ENCODE measurements at places on chromosomes 6 and 20.

DNA sequence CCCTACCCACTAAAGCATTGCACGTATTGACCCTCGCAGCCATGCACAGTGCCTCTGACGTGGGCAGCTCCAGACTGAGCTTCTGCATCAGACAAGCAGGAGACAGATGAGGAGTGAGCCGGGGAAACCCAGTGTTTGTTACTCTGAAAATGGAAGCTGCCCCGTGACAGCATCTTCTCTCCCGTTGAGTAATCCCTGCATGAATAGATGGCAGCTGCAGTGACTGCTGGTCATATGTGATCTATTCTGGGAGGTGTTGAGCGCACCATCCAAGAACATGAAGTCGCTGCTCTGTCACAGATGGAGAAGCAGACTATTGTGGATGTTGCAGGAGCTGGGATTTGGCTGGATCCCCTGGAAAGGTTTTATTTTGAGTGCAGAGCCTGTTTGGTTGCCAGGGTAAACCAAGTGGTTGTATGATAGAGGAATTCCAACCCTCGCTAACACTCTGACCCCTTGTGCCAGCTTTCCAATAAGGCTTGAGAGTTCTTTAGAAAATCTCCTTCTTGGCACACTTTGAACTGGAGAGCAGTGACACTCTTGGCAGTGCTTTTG is 242.2 kb downstream of the NRN1 start:
- peak; percentile 7 for DNase-seq

DNA sequence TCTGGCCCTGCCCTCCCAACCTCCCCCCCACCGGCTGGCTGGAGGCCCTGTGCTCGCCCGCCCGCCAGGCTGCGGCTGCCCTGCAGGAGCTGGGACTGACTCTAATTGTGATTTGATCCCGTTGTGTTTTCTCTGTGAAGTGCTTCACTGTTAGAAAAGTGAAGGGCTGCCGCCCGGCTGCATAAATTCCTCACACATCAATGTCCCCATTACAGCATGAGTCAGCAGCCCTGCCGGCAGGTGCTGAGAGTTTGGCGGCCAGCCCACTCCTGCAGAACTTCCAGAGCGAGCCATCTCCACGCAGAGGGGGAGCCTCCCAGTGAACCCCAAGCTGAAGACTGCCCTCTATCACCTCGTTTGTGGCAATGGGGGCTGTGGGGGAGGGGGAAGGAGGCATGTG is 137.9 kb downstream of the DLL1 start:
- peak; percentile 49 for DNase-seq

GRCh38 chr20:35166242-35166830 is 5.5 kb upstream of the PROCR start:
- no peak for DNase-seq

DNA sequence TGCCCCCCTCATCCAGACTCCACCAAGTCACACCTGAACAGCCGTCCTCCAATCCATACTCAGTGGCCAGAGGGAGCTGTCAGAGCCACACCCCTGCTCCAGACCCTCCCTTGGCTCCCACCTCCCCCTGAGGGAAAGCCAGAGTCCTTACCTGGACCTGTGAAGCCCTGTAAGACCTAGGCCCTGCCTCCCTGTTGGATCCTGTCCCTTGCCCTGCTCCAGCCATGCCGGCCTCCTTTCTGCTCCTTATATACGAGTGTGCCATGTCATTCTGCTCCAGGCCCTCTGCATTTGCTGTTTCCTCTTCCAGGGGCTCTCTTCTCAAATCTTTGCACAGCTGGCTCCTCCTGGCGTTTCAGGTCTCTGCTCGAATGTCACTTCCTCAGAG is 100.3 kb upstream of the MYL9 start:
- no peak for DNase-seq

- DNase-seq, result no peak
Measured at GRCh38 chr20:51514249-51514648, 28.3 kb downstream of the NFATC2 start.

- DNase-seq, result peak; percentile 87
Measured at GRCh38 chr6:125357515-125358256, 55.9 kb upstream of the HDDC2 start.

DNA sequence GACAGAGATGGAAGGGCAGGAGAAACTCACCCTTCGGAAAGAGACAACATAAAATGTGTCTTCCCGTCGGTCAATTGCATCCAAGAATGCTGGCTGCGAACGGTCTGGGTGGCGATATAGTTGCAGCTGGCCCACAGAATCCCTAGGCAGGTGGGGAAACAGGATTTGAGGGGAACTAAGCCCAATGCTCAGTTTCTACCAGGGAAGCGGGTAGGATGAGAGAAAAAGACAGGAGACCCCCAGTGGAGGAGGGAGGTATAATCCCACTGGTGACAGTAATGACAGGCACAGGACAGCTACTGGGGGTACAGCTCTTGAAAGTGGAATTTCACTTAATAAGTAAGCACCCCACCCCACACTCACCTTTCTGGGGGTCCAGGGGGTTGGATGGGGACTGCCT is 7.5 kb upstream of the TNXB start:
- peak; percentile 23 for DNase-seq

DNA sequence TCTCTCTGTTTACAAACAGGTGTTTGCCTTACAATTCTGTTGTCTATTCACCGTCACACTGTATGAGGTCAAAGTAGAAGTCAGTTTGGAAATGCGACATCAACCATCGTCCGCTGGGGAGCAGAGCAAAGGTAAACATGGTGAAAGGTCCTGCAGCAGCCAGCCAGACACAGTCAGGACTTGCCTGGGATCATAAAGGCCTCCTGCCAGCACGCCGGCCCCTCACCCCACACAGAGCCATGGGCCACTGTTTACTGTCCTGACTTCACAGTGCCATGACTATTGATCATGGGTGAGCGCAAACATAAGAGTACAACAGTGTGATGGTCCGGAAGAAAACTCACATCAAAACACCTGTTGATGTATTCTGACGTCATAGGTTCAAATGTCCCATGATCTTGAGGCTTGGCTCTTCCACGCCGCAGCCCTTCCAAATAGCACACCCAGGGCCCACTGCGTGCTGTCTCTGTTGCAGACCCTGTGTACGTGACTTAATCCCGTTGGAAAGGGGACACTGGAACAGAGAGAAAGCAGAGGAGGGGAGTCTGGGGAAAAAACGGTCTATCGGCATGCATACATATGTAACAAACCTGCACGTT is 16.9 kb upstream of the PPP1R3G start:
- no peak for DNase-seq
